ENCODE measurements at places on chromosomes 3 and 15.

GRCh38 chr3:182906036-182906435 lies 74.3 kb downstream of the DCUN1D1 start:
- no peak for DNase-seq

DNA sequence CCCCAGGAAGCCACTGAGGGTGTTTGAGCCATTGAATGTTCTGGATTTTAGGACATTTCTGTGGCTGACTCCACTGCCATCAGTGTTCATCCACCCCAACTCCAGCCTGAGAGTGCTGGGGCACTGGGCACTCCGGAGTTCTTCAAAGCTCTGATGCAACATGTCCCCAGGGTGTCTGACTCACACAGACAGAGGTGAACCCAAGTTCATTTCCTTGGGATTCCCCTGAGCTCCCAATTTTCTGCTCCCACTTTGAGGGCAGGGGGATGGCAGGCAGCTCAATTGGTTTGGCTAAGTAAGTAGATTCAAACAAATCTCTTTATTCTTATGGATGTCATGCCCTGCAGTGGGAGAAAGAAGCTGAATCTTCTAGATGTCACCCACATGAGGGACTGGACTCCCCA lies 2.2 kb downstream of the STRA6 start:
- no peak for DNase-seq

DNA sequence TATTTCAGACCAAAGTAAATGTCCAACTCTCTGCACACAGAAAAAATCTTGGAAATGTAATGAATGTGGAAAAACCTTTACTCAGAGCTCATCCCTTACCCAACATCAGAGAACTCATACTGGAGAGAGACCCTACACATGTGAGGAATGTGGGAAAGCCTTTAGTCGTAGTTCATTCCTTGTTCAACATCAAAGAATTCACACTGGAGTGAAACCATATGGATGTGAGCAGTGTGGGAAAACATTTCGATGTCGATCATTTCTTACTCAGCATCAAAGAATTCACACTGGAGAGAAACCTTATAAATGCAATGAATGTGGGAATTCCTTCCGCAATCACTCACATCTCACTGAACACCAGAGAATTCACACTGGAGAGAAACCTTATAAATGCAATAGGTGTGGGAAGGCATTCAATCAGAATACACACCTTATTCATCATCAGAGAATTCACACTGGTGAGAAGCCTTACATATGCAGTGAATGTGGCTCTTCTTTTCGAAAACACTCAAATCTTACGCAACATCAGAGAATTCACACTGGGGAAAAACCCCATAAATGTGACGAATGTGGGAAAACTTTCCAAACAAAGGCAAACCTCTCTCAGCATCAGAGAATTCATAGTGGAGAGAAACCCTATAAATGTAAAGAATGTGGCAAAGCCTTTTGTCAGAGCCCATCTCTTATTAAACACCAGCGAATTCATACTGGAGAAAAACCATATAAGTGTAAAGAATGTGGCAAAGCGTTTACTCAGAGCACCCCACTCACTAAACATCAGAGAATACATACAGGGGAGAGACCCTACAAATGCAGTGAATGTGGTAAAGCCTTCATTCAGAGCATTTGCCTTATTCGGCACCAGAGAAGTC lies 8.0 kb upstream of the ZNF501 start:
- DNase-seq: no peak

GRCh38 chr3:139101396-139101795 lies 56.7 kb upstream of the PRR23C start:
- no peak for DNase-seq

DNA sequence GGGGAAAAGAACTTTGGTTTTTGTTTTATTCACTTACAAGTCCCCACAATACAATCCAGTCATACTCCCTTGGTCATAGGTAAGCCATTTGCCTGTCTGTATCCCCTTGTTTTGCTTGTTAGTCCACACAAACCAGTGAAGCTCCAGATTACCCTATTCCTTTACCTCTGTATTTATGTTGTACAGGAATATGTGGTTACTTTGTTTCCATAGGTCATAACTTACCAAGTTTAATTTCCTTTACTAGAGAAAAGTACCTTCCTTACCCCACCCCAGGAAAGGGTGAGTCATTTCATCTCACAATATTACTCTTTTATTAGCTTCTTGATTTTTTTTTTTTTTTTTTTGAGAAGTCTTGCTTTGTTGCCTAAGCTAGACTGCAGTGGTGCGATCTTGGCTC lies 113.4 kb upstream of the LRRFIP2 start:
- DNase-seq: no peak
